ENCODE measurements at places on chromosomes 2 and 18.

DNA sequence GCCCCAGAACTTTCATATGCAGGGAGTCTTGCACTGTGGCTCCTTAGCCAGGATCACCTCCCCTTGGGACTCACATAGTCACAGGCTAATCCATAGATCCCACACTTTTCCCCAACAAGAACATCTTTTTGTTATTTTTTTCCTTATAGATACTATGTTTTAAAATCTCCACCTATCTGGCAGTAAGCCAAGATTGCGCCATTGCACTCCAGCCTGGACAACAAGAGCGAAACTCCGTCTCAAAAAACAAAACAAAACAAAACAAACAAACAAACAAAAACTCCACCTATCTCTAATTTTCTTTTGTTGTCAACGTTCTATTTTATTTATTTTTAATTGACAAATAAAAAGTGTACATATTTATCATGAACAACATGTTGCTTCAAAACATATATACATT lies 141.7 kb downstream of the PDE11A start:
- no peak for DNase-seq

- no peak for DNase-seq
Measured at GRCh38 chr18:56795381-56795780, 144.2 kb downstream of the WDR7 start.

DNA sequence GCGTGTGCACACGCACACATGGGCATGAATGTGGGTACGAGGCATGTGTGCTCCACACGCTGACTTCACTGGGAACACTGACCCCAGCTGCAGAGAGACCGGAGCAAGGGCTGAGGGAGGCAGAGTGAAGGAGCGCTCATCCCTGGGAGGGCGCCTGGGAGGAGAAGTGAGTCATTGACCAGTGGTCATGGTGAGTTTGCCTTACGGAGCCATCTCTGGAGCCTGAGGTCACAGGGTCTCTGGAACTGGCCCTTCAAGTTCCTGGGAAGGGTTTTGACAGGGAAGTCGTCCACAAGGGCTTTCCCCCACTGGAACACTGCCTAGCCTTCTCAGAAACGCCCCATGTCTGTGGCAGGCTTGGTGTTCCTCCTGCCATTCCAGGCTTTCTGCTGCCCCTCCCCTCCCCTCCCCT lies 14.3 kb upstream of the TMEM185B start:
- no peak for DNase-seq

DNA sequence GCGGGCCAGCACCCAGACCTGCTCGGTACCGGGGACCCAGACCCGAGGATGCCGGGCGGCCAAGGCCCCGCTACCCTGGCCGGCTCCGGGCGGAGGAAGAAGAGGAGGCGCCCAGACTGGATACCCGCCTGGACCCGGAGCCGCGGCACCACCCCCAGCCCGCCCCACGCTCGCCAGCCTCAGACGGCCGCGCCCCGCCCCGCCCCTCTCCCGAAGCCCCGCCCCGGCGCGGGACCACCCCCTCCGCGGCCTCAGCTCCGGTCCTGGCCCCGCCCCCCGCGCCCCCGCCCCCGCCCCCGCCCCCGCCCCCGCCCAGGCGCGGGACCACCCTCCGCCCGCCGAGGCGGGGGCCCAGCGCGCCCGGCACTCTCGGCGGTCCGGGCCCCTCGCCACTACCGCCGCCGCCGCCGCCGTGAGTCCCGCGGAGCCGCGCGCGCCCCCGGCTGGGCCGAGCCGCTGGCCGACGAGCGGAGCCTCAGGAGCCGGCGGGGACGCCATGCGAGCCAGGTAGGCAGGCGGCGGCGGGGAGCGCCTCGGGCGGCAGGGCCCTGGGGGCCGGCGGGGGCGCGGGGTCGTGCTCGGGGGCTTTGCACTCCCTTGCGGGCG lies at the start of gene SH3BP4:
Gene SH3BP4, plus strand, starts transcription at position 354 of the 606 bp plus-strand sequence. CDS start 82,986 bp downstream, outside the sequence.
- peak; percentile 72 for DNase-seq

- DNase-seq: peak; percentile 15
Measured at GRCh38 chr2:73202156-73203054, at the start of gene NOTO. Gene NOTO, plus strand, starts transcription at chr2:73202574. Its CDS starts 93 bp downstream, at chr2:73202667.

GRCh38 chr2:222978850-222979249 lies 73.1 kb upstream of the KCNE4 start:
- no peak for DNase-seq

DNA sequence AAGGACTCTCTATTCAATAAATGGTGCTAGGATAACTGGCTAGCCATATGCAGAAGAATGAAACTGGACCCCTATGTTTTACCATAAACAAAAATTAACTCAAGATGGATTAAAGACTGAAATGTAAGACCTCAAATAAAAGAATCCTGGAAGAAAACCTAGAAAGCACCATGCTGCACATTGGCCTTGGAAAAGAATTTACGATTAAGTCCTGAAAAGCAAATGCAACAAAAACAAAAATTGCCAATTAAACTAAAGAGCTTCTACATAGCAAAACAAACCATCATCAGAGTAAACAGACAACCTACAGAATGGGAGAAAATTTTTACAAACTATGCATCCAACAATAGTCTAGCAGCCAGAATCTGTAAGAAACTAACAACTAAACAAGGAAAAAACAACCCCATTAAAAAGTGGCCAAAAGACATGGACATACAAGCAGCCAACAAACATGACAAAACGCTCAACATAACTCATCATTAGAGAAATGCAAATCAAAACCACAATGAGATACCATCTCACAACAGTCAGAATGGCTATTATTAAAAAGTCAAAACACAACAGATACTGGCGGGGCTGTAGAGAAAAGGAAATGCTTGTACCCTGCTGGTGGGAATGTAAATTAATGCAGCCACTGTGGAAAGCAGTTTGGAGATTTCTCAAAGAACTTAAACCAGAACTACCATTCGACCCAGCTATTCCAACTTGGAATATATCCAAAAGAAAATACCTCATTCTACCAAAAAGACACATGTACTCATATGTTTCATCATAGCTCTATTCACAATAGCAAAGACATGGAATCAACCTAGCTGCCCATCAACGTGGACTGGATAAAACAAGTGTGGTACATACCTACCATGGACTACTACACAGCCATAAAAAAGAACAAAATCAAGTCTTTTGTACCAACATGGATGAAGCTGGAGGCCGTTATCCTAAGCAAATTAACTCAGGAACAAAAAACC lies 30.6 kb downstream of the SEPTIN10 start:
- no peak for DNase-seq

- DNase-seq: peak; percentile 43
Measured at GRCh38 chr2:110853516-110853915, 121.1 kb downstream of the ACOXL start.

DNA sequence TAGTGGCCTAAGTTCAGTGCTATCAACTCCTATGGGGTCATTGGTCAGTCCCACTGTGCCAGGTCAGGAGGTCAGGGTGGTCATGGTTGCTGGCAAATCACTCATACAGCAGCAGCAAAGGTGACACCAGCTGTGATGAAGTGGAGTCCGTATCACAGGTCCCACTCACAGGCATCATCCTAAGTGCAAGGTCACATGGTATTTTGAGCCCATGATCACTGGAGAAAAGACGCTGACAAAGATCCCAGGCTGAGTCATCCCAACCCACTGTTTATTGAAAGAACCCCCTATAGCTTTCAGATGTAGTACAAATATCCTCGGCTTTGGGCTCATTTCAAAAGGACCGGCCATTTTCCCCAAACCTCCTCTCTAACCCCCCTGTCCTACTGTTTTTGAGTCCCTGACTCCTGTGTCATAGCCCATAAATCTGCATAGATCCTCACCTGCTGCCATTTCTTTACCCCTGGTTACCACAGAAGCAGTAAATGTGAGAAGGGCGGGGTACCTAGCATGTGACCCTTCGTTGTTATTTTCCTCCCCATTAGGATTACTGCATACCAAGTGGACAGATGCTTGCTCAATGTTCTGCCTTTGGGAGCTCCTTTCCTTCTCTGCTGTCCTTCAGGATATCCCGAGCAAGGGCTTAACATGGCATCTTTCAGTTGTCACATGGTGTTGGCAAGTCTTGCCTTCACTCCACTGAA lies 107.7 kb downstream of the COL6A3 start:
- DNase-seq: no peak

DNA sequence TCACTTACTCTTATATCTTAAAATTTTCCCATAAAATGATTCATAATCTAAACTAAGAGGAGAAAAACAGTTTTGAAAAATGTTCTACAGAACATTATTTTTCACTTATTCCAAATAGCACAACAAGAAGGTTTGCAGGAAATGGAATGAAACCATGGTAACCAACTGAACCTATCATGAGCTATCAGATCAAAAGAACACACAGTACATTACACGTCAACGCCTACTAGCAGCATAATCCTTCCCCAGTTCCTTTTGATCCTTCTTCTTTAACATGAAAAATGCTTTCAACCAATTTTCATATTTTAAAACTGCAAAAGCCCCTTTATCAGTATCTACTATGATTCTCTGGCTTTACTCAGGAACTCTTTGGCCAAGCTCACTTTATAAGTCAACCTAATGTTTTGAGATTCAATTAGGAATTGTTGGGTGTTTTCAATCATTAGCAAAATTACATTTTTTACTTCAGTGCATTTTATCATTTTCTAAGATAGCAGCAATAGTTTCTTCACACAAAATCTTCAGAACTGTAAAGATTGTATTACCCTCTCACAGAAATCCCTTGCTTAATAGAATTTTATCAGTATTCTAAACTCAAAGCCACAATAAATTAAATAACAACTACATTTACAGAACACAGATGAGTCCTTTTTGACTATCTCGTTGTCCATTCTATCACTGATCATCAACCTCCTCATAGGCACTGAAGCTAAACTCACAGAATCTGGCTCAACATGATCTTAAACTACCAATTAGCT lies 102.5 kb downstream of the CHN1 start:
- no peak for DNase-seq

GRCh38 chr2:49416252-49416651 lies 261.9 kb upstream of the FSHR start:
- DNase-seq: no peak

- DNase-seq: peak; percentile 10
Measured at GRCh38 chr2:218217360-218218267, 625 bp downstream of the ARPC2 start.

DNA sequence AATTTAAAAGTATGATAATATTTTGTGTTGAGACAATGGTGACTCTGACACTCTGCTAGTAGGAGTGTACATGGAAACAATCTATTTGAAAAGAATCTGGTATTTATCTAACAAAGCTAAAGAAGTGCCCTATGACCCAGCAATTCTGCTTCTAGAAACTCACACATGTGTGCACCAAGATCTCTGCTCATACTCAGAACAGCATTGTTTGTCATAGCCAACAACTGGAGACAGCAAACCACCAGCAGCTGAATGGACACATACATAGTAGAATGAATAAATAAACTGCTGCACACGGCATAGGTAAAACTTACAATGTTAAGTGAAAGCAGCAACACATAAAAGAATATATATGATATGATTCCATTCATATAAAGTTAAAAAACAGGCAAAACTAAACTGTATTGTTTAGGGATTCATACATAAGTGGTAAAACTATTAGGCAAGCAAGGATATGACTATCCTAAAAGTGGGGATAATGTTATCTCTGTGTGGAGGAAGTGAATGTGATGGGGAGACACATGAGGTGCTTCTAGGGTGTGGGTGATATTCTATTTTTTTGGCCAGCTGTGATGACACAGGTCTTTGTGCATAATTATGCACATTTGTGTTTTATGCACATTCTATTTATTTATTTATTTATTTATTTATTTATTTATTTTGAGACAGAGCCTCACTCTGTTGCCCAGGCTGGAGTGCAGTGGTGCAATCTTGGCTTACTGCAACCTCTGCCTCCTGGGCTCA lies 71.1 kb downstream of the RFTN2 start:
- DNase-seq: no peak

DNA sequence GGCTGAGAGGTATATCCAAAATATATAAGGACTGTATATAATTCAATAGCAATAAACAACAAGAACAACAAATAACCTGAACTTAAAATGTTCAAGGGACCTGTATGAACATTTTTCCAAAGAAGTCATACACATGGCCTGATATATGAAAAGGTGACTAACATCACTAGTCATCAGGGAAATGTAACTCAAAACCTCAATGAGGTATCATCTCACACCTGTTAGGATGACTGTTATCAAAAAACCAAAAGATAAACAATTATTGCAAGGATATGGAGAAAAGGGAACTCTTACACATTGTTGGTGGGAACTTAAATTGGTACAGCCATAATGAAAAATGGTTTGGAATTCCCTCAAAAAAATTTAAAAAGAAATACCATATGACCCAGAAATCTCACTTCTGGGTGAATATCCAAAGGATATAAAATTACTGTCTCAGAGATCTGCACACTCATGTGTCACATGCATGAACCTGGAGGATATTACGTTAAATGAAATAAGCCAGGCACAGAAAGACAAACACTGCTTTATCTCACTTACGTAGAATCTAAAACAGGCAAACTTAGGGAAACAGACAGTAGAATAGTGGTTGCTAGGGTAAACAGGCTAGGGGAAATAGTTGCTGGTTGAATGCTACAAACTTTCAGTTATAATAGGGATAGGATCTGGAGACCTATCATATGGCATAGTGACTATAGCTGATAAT lies 334.5 kb upstream of the MMADHC start:
- no peak for DNase-seq

DNA sequence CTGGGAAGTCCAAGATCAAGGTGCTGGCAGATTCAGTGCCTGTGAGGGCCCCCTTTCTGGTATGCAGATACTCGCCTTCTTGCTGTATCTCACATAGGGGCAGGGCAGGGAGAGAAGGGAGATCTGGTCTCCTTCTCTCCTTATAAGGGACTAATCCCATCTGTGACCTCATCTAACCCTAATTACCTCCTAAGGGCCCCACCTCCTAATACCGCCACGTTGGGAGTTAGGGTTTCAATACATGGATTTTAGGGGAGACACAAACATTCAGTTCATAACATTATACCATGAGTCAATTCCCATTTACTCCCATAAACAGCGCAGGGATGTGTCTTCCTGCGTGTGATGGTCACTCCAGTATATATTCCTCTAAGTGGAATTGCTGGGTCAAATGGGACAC lies 73.8 kb upstream of the TXNDC2 start:
- no peak for DNase-seq

GRCh38 chr2:831622-832021 lies 119.0 kb upstream of the SNTG2 start:
- no peak for DNase-seq

- DNase-seq: no peak
Measured at GRCh38 chr2:29749843-29750242, 171.5 kb downstream of the ALK start.

- DNase-seq: no peak
Measured at GRCh38 chr2:40455661-40456060, 3.8 kb upstream of the SLC8A1 start.

- no peak for DNase-seq
Measured at GRCh38 chr2:30865892-30866681, 58.8 kb upstream of the CAPN13 start.
